Esophagus muscularis mucosa (tissue), 4 donors: ENCODE measurements at places on chromosomes 12 and 14. TPM values are rescaled to one million over a fixed set of nuclear protein-coding genes. Genes with fewer than 3 reads are reported as not detected.

DNA sequence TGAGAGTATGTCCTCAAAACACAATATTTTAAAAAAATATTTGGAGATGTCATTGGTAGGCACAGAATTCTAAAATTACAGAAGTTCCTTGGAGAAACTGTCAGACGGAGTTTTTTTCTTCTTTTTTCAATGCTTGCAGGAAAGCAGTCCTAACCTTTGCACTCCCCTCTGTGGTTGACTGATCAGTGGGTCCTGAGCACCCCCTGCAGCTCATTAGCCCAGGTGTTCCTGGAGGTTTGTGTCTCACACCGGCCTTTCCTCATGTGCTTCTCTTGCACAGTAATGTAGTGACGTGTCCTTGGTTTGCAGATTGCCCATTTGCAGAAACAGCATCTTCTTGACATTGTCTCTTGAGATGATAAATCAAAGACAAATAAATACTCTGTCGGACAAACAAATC is 513.0 kb downstream of the TMEM121 start:
- peaks cover 31% of the 10 kb centered on the region for H3K27me3 ChIP-seq
- no peak overlapping the region for H3K27ac ChIP-seq
- H3K4me3 ChIP-seq, result no peak overlapping the region
- peak; percentile 80 for DNase-seq
- no peaks in the 10 kb centered on the region for H3K36me3 ChIP-seq
- no peaks in the 10 kb centered on the region for H3K4me1 ChIP-seq

- no peak for DNase-seq
- no peaks in the 10 kb centered on the region for H3K36me3 ChIP-seq
- no peak overlapping the region for H3K4me3 ChIP-seq
- H3K4me1 ChIP-seq, result peaks cover 11% of the 10 kb centered on the region
- no peaks in the 10 kb centered on the region for H3K27me3 ChIP-seq
These were observed 77.8 kb downstream of the SLC24A4 start for GRCh38 chr14:92400579-92401444.

GRCh38 chr12:125203145-125203765 is 138.0 kb downstream of the AACS start:
- DNase-seq, result no peak
- no peaks in the 10 kb centered on the region for H3K36me3 ChIP-seq
- H3K27ac ChIP-seq, result no peak overlapping the region
- no peaks in the 10 kb centered on the region for H3K4me1 ChIP-seq

- DNase-seq, result peak; percentile 72
- no peaks in the 10 kb centered on the region for H3K36me3 ChIP-seq
- H3K4me3 ChIP-seq, result no peak overlapping the region
- no peak overlapping the region for H3K27ac ChIP-seq
- H3K27me3 ChIP-seq, result no peaks in the 10 kb centered on the region
- H3K4me1 ChIP-seq, result peaks cover 14% of the 10 kb centered on the region
These were observed 157.5 kb downstream of the C12orf75 start for GRCh38 chr12:105487963-105488362.

DNA sequence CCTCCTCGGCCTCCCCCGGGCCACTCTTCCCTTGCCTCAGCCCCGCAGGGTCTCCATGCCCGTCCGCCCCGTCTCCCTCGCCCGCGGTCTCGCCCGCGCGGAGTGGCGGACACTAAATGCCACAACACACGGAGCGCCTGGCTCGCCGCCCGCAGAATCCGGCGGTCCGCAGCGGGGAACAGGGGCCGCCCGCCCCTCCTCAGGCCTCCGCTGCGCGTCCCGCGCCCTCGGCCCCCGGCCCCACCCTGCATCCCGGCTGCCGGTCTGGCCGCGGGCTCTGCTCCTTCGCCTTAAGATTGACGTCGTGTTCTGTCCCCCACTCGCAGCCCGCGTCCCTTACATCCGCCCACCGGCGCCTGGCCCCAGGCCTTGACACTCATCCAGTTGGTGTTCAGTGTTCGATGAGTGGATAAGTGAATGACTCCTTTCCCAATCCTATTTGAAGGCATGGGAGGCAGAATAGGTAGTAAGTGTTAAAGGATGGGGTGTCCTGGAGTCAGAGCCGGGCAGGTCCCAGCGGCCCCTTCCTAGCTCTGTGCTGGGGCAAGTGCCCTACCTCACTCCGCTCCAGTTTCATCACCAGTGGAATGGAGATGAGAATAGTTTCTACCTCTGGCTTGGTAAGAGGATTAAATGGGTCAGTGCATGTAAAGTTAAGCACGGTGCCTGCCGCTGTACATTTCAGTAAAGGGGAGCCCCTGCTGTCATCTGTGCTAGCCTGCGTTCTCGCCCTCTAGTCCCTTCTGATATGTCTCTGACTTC is 622 bp downstream of the TECPR2 start:
- peaks cover 18% of the 10 kb centered on the region for H3K36me3 ChIP-seq
- H3K27me3 ChIP-seq, result no peaks in the 10 kb centered on the region
- peaks cover 44% of the 10 kb centered on the region for H3K4me1 ChIP-seq
- peak overlapping the region; percentile 90 for H3K4me3 ChIP-seq
- DNase-seq, result no peak
- peak overlapping the region; percentile 94 for H3K27ac ChIP-seq

DNA sequence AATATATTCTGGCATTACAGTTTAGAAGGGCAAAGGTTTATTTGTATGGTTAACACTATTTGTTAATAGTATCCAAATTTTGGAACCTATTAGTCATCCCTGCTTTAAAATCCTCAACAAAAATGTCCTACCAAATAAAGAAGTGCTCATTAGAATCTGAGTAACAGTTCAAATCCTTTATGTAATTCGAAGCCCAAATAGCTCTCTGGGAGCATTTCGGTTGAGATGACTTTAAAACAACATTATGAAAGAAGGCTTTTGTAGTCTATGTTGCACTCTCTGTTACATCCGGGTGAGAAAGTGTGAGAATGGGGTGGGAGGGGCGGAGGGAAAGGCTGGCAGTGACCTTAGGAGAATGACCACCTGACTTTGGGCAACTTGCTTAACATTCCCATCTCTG is 59.7 kb downstream of the SLC38A1 start:
- peak overlapping the region; percentile 76 for H3K27ac ChIP-seq
- no peaks in the 10 kb centered on the region for H3K27me3 ChIP-seq
- H3K4me1 ChIP-seq, result peaks cover 40% of the 10 kb centered on the region
- no peak overlapping the region for H3K4me3 ChIP-seq
- H3K36me3 ChIP-seq, result no peaks in the 10 kb centered on the region
- no peak for DNase-seq

RBMS2 gene
- 32.3 TPM for total RNA-seq

- H3K4me3 ChIP-seq, result no peak overlapping the region
- no peaks in the 10 kb centered on the region for H3K27me3 ChIP-seq
- DNase-seq, result no peak
- H3K27ac ChIP-seq, result no peak overlapping the region
- H3K36me3 ChIP-seq, result no peaks in the 10 kb centered on the region
- H3K4me1 ChIP-seq, result peaks cover 26% of the 10 kb centered on the region
These were observed 59.1 kb downstream of the ISCA2 start for GRCh38 chr14:74552623-74553022.

GRCh38 chr14:70332015-70332414 is 27.5 kb downstream of the COX16 start:
- H3K4me1 ChIP-seq, result no peaks in the 10 kb centered on the region
- H3K4me3 ChIP-seq, result no peak overlapping the region
- no peak for DNase-seq
- no peaks in the 10 kb centered on the region for H3K27me3 ChIP-seq
